ENCODE measurements at places on chromosomes 4 and X.

- DNase-seq, result no peak
These were observed 89.8 kb upstream of the PRKG2 start for GRCh38 chr4:81304871-81305270.

DNA sequence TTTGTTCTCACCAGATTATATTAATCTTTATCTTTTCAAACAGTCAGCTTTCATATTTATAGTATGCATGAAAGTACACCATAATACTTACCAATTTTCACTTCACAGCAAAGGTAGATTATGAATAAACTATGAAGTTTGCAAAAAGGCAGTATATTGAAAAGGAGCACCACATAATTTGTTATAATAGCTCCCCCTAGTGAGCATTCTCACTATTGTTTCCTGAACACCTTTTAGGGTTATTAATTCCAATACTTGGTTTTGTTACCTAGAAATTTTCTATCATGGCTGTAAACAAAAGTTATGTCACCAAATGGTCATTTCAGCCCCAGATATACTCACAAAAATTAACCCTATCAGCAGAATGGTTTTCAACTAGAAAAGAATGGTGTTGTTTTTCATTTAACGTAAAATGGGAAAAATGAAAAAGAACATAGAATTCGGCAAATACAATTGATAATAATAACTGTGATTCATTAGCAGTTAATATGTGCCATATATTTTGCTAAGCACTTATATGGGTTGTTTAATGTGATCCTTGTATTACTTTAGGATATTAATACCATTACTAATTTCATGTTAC is 30.2 kb upstream of the NKX6-1 start:
- DNase-seq, result no peak

DNA sequence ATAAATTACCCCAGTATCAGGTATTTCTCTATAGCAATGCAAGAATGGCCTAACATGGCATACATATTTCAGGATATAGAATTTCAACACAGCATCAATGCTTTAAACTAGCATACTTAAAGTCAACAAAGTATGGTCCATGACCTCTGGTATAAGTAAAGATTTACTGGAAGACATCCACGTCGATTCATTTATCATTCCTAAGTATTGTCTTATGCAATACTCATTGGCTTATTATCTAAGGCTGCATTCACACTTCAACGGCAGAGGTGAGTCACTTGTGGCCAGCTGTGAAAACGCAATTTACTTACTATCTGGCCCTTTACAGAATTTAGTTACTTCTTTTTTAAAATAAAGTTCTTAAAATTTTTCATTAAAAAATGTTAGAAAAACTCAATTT is 42.6 kb downstream of the ADGRA3 start:
- DNase-seq, result no peak

DNA sequence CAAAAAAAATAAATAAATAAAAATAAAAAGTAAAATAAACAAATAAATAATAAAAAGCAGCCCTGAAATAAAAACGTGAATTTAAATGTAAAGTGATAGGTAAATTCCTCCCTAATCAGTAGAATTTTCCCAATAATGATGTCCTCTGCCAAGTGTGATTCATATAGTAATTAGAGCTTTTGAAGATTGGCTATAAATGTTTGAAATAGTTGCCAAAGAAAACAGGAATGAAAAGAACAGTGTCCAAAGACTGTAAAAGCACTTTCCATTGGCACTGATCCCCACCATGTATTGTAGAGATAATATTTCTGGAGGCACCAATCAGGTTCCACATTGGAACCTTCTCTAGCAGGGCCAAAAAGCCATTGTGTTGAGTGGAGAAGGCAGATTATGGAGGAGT is 25.9 kb upstream of the SMARCAD1 start:
- DNase-seq, result no peak

DNA sequence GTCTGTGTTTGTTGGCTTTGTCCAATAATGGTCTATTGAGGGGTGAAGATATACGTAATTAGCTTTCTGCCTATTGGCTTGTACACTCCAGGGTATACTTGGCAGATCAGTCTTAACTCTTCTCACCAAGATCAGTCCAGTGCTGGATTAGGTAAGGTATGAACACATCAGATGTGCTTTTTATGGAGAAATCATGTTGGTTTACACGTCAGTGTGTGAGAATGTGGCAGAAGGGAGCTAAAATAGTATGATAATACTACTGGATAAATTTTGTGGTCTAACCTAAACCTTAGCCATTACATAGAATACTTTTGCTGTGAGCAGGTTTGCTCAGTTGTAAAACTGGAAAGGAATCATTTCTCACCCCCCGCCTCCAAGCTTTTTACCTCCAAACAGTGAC is 4.2 kb downstream of the PDHA1 start:
- DNase-seq, result no peak

GRCh38 chr4:4862665-4863482 is 3.4 kb downstream of the MSX1 start:
- DNase-seq, result no peak

DNA sequence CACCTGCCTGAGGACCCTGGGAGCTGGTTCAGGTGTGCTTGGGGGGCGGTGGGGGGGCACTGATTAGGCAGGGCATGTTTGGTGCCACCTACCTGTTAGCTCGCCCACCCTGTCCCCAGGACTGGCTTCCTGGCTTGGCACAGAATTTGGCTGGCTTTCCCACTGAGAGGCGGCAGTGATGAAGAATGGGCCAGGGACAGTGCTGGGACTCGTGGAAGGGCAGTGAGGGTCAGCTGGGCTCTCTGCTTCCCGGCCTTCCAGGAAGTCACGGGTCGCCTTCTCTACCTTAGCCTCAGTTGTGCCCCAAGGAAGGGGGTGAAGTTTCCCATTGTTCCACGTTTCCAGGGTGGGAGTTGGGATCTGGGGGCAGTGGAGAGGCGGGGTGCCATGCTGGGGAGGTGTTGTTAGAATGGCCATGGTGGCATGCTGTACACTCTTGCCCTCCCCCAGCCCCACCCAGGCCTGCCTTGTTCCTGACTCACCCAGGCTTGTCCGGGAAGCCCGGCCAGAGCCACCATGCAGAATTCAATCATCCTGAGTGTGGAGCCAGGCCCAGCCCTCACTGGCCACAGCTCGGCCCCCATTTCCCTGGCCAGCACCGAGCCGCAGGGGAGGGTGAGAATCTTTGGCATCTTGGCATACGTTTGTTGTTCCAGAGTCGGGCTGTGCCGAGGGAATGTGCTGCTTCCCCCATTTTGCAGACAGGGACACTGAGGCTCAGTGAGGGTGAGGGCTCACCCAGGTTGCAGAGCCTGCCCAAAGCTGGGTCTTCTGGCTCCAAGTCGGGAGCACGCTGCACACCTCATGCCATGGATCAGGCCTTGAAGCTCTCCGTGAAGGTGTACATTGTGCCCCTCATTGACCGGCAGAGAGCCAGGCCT is 21.9 kb upstream of the GPR78 start:
- DNase-seq, result no peak

GRCh38 chr4:124177647-124178425 is 534.7 kb downstream of the ANKRD50 start:
- no peak for DNase-seq

GRCh38 chr4:8023696-8024033 is 84.0 kb upstream of the AFAP1 start:
- DNase-seq, result no peak

GRCh38 chrX:118720058-118720707 is 7.2 kb upstream of the IL13RA1 start:
- no peak for DNase-seq

Data from activated naive CD4-positive, alpha-beta T cell treated with anti-CD3 and anti-CD28 coated beads, Interleukin-2, amount 10 ng/mL, durations not matched to agents 7 days and 5 days (primary cell).